AG10803 (cell line): ENCODE measurements at places on chromosomes 7 and 10.
A peak's percentile ranks its signal among the peaks of the same experiment; 100 is the strongest.

DNA sequence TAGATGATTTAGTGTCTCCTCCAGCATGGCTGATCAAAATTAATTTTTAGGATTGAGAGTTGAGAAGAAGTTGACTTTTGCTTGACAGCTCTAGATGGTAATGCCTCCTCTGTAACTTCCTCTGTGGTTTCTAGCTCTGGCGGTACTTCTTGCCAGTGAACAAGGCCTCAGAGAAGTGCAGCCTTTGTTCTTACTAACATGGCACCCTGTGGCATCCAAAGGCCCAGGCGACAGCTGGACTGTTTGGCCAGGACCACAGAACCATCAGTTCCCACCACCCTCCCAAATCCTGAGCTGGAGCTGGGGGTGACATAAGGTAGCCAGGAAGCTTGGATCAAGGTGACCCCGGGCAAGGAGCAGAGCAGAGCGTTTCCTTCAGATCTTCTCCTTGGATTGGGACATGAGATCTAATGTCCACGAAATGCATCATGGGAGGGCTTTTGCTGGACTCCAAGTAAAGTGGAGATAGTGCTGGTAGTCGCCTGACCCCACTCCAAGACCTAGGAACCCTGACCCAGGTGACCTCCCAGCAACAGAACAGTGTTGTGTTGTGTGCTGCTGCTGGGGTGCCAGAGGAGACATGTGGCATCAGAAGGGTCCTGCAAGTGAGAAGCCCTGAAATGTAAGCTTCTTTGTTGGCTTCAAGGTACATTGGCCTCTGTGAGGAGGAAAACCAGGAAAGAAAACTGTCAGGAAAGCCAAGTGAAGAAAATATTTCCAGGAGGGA, 41.8 kb downstream of the APBB1IP start:
- no peak for DNase-seq

- DNase-seq, result peak; percentile 39
Observed at GRCh38 chr7:66359656-66360211, 154.6 kb downstream of the TPST1 start.

DNA sequence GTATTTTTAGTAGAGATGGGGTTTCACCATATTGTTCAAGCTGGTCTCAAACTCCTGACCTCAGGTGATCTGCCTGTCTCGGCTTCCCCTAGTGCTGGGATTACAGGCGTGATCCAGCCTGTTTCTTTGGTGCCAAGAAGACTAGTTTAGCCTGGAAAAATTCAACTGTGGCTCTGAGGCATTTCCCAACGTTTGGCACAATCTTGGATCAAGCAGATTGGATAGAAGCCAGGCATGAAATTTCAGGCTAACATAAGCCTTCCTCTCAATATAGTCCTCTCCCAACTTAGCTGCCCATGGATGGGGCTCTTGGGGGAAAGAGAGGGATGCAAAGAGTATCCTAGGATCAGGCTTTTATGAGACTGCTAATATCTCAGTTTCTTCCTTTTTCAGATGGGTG, 53.8 kb downstream of the APBB1IP start:
- peak; percentile 71 for DNase-seq

- peak; percentile 94 for DNase-seq
Observed at GRCh38 chr7:155166673-155167370, 96.7 kb downstream of the HTR5A start.

DNA sequence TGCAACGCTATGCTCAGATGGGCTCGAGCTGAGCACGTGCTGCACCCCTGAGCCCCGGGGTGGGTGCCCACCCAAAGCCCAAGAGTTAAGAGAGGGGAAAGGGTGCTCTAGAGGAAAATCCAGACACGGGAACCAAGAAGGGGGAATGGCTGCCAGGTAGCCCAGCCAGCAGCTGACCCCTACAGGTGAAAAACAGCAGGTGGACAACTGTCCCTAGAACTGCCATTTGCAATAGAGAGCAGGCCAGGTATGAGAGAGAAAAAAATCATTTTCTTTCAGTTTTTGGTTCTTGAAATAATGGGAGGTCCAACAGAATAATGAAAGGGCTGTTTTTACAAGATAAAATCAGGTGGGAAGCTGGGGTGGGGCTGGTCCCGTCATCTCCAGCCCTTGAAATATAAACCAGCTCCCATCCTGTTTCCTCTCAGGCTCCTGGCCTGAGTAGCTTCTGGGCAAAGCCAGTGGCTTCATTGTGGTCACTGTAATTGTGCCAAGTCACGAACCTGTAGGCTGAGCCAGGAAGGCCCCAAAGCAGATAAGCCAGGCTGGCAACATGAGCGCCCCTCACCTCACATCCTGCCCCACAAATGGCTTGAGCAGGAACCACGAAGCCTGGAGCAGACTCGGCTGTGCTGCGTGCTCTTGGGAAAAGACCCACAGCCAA, 257.8 kb downstream of the SNX10 start:
- DNase-seq, result no peak

DNA sequence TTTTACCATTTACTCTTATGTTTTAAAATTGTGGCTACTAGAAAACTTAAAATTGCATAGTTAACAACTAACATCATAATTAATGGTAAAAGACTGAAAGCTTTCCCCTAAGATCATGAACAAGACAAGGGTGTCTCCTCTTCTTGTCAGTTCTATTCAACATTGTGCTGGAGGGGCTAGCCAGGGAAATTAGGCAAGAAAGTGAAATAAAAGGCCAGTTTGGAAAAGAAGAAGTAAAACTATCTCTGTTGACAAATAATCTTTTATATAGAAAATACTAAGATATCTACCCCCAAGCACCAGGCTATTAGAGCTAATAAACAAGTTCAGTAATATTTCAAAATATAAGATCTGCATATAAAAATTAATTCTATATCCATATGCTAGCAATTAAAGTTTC, 46.9 kb upstream of the MXI1 start:
- DNase-seq, result no peak

DNA sequence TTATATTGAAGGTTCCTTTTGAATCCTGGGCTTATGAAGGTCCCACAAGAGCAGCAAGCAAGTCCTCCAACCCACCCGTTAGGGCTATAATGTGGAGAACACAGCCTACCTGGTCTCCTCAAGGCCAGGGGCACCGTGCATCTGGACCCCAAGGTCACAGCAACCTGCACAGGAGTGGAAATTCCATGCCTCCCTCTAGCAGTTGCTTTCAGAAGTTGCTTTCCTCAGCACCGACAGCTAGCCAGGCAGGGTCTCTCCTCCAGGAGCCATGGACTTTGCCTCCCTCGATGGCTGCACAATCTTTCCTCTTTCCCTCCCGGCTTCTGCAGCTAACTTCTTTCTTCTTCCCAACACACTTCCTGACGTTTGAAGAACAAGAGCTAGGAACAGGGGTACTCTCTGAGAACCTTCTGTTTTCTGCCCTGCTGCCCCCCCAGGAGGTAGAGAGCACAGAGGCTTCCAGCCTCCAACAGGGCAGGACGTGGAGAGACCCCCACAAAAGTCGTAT, 149.8 kb downstream of the PTPN20 start:
- DNase-seq, result no peak

GRCh38 chr7:100613412-100614175, 1.3 kb downstream of the MOSPD3 start:
- DNase-seq, result no peak

DNA sequence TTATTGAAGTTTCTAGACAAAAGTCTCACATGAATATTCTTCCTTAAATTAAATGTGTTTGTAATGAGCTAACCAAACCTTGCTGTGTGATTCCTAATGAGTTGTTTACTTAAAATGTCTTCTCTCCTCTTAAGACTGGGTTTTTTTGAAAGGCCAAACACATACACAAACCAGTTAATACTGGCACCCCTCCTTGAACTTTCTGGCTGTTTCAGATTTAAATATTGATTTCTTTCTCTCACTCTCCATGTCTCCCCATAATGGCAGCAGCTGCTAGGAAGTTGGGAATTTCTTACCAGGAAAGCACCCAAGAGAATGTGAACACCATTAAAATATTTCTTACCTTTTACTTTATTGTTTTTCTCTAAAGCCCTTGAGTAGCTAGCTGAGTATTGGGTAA, 11.4 kb upstream of the PTN start:
- no peak for DNase-seq

DNA sequence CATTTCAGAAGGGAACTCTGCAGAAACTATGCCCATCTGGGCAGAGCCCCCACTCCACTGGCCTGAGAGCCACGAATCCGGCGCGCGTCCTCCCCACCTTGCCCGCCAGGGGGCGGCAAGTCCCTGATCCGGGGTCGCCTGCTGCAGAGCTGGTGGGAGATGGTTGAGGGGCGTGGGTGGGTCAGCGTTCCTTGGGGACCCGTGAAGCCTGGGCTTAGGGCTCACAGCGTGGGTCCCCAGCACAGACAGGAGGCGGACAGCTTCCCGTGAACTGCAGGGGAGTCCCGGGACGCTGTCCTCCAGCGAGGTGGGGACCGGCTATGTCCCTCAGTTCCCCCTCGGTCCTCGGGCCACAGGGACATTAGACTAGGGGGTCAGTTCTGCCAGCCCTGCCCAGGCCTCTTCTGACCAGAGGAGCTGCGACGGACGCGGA, 585 bp upstream of the POP7 start:
- peak; percentile 58 for DNase-seq

GRCh38 chr10:132820056-132820455, 34.1 kb upstream of the NKX6-2 start:
- DNase-seq, result no peak

DNA sequence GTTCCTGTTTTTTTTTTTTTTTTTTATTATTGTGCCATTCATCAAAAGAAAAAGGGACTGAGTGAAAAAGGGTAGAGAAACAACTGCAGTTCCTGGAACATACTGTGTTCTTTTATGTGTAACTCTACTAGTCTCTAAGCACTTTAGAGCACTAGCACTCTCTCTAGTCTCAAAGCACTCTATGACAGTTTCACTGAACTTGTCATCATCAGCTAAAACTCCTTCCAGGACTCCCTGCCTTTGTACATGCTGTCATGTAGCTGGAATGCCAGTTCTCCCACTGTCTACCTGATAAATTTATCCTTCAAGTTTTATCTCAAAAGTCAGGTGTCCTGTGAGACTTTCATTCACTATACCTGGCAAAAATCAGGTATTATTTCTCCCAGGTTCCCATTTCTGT, 146.1 kb downstream of the RNF133 start:
- DNase-seq, result no peak

GRCh38 chr7:26298472-26299058, 6.9 kb downstream of the SNX10 start:
- DNase-seq, result no peak

- no peak for DNase-seq
Observed at GRCh38 chr10:22833353-22833752, 94.5 kb upstream of the ARMC3 start.

GRCh38 chr10:61749291-61749690, 86.6 kb downstream of the CABCOCO1 start:
- DNase-seq, result no peak

GRCh38 chr7:18210377-18210776, 182.7 kb upstream of the PRPS1L1 start:
- no peak for DNase-seq

GRCh38 chr7:5436003-5436678, 12.5 kb upstream of the TNRC18 start:
- no peak for DNase-seq

DNA sequence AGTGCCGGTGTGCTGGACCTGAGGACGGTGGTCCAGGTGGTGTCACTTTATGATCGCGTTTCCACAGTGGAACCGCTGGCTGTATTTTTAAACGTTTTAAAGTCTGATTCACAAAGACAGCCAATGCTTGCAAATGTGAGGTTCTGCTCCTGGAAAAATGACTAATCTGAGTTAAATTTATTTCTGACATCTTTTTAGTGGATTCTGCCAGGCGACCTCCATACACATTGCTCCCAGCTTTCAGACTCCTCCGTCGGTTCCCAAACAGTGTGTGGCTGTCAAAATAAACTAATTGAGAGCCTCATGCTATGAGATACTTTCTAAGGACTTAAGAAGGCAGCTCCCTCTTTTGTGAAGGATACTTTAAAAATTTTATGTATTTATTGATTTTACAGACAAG, 12.7 kb upstream of the TTYH3 start:
- peak; percentile 61 for DNase-seq

DNA sequence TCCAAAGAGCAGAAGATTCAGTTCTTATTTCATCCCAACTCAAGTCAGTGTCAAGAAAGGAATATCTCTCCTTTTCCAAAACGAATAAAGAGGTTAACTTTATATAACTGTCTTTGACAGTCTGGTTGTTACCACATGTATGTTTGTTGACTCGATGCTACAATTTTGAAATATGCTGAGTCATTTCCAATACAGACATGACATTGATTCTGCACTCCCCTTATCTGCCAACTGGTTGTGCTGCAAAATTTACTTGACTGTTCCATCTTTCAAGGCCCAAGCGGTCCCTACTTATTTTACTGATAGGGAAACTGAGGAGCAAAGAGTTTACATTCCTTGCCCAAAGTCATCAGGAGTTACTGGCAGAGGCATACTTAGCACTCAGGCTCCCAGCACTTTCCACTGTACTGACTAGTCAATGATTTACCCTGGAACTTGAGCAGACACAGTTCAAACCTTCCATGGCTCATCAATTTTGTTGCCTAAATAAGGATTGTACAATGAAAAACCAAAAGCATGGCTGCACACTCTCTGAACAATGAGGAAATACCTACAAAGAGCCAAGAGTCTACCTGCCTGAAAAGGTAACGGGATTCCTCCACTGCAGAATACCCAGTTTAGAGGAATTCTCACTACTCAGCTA, 52.8 kb downstream of the ABLIM1 start:
- DNase-seq, result no peak

DNA sequence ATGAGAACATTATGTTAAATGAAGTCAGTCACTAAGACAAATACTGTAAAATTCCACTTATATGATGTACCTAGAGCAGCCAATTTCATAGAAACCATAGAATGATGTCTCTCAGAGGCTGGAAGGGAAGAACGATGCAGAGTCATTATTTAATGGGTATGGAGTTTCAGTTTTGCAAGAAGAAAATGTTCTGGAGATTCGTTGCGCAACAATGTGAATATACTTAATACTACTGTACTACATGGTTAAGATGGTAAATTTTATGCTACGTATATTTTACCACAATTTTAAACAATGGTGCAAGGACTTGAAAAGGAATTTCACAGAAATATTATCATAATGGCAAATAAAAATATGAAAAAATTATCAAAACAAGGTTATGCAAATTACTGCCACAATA, 972.6 kb downstream of the KCNMA1 start:
- no peak for DNase-seq

GRCh38 chr10:37289833-37290464, 164.6 kb downstream of the ANKRD30A start:
- no peak for DNase-seq

GRCh38 chr7:130884437-130885417, 150.7 kb upstream of the KLF14 start:
- DNase-seq, result peak; percentile 72

- no peak for DNase-seq
Observed at GRCh38 chr10:65544756-65545155, 1381.1 kb upstream of the LRRTM3 start.

- no peak for DNase-seq
Observed at GRCh38 chr10:68188835-68189234, 43.1 kb downstream of the ATOH7 start.
